ENCODE measurements at places on chromosomes 16 and 17.

DNA sequence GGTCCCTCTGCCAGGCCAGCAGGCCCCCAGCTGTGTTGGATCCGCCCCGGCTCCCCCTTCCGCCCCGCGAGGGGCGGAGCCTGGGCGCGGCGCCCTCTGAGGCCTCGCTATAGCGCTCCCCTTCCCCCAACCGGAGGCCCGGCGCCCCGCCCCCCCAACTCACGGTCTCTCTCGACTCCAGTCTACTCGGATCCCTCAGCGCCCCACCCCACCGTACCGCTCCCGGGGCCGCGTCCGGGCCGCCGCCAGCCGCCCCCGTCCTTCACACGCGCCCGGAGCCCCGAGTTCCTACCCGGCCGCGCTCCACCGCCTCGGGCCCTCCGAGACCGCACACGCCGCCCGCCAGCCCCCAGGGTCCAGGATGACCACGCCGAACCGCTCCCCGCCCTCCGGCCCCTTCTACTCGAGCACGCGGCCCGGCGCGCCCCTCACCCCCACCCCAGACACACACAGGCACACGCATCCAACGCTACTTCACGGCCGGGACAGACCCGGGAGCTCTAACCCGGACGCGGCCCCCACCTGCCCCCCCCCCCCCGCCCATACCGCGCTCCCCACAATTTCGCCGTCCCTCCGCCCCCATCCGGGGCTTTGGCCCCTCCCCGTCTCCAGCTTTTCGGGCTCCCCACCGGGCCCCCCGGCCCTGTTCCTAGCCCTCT, 1.4 kb downstream of the PHF23 start:
- peak; percentile 75 for DNase-seq

- no peak for DNase-seq
Observed at GRCh38 chr16:87921236-87921773, 15.0 kb downstream of the CA5A start.

DNA sequence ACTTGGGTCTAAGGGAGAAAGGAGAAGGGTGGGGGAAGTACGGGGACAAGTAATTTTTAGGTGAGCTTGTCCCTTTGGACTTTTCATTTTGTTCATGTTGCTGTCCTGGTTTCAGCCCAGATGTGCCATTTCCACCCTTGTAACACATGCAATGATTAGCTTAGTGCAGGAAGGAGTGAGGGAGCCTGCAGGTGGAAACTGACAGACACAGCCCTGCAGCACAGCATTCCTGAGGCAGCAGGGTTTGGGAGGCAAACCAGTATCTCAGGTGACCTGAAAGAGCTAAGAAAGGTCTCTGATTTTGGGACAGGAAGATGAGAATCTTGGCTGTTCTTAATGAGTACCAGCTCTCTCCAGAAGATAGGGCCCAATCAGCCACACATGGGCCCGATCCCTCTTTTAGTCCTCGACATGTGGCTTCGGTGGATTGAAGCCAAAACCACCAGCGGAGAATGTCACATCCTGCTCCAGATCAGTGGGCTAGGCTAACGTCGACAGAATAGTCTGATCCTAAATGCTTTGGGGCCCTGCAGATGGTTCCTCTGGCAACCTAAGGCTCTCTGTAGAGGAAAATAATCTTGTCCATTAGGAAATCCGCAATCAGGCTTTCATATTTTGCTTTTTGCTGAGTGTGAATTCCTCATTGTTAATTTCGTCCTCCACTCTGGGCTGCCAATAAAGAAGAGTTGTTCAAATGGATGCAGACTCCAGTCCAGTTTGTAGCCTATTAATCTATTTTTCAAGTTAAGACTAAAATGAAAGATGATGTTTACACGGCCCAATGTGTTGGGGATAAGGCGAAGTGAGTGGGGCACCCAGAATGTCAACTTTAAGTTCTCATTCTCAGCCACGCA, 3.8 kb upstream of the RNF157 start:
- DNase-seq = no peak

- DNase-seq = no peak
Observed at GRCh38 chr16:770411-770810, 9.9 kb downstream of the MSLN start.

- no peak for DNase-seq
Observed at GRCh38 chr16:51756447-51757123, 605.5 kb upstream of the SALL1 start.

GRCh38 chr17:81057079-81057730, 22.3 kb downstream of the BAIAP2 start:
- DNase-seq = no peak

DNA sequence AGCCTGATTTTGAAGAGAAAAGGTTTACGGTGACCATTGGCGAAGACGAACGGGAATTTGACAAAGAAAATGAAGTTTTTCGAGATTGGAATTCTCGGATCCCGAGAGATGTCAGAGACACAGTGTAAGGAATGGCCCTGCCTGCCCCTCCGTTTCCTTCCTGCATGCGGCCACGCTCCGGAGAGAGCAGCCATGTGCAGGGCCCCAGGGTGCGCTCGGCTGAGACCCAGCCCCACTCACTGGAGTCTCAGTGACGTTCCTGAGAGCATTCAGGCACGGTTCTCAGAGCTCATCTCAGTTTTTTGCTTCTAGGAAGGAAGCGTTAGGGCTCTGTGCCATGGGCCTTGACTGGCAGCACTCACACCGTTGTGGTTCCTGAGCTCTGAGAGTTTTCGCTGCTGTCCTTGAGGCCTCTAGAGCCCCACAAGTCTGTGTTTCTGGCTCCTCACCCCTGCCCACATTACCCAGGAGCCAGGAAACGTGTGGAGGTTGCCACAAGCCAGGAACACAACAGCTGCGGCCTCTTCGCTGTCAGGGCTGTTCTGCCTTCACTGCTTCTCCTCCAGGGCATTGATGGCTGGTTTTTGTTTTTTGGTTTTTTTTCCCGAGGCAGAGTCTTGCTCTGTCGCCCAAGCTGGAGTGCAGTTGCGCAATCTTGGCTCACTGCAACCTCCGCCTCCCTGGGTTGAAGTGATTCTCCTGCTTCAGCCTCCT, 29.8 kb downstream of the ZC3H18 start:
- DNase-seq = no peak

DNA sequence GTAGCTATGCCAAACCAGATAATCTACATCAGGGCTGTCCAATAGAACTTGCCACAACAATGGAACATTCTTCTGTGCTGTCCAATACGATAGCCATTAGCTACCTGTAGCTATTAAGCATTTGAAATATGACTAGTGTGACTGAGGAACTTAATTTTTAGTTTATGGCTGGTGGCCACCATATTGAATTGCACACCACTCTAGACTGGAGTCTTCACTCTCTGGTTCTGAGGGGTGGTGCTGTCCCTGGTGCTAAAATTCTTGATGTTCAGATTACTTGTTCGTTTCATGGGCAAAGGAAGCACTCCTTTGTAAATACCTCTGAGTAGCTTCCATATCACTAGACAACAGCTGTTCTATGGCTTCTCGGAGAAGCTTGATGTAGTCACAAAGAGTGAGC, 296.6 kb downstream of the NPIPA8 start:
- DNase-seq = no peak

- no peak for DNase-seq
Observed at GRCh38 chr17:79986411-79987186, 49.1 kb downstream of the TBC1D16 start.

GRCh38 chr16:30353438-30354129, 1.5 kb downstream of the CD2BP2 start:
- DNase-seq = no peak

- DNase-seq = no peak
Observed at GRCh38 chr16:11170696-11171447, 85.1 kb downstream of the SOCS1 start.

- no peak for DNase-seq
Observed at GRCh38 chr17:60157487-60158040, 7.8 kb downstream of the CA4 start.

GRCh38 chr17:49231563-49231894, 942 bp upstream of the PHOSPHO1 start:
- no peak for DNase-seq

DNA sequence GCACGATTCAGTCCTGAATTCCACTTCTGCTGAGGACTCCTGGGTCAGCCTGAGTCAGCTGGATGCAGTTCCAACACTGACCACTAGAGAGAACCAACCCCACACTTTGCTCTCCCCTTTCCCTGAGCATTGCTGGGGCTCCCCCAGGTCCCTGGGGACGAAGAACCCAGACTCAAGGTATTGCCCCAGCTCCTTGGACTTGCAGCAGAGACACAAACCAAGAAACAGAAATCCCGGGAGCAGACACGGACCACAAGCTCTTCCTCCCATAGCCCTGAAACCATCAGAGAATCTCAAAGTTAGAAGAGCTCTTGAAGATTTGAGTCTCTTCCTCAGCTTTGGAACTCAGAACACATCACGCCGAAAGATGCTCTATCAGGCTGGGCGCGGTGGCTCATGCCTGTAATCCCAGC, 678 bp upstream of the GH1 start:
- peak; percentile 57 for DNase-seq

GRCh38 chr16:79069121-79069520, 531.4 kb downstream of the MAF start:
- no peak for DNase-seq

DNA sequence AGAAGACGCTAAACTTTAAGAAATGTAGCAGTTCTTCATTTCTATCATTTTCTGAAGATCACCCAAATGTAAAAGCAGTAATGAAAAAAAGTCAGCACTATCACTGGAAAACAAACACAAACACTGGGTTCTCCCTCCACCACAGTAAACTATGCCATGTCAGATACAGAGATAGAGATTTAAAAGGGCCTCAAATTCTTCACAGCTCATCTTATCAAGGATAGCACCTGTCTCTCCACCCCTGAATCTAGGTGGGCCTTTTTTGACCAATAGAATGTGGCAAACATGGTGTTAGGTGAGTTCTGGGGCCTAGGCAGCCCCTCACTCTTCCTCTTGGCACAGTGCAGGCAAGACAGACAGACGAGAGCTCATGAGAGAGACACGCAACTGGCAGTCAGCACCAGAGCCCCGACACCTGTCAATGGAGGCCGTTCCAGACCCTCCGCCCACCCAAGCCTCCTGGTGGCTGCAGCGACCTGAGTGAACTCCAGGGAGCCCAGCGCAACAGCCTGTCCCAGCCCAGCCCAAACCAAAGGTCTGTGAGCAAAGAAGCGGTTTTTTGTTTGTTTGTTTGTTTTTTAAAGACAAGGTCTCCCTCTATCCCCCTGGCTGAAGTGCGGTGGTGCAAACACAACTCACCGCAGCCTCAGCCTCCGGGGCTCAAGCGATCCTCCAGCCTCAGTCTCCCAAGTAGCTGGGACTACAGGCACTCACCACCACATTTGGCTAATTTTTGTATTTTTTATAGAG, 79.8 kb downstream of the TBC1D16 start:
- no peak for DNase-seq

- DNase-seq = no peak
Observed at GRCh38 chr17:35944151-35944550, 638 bp upstream of the LYZL6 start.

DNA sequence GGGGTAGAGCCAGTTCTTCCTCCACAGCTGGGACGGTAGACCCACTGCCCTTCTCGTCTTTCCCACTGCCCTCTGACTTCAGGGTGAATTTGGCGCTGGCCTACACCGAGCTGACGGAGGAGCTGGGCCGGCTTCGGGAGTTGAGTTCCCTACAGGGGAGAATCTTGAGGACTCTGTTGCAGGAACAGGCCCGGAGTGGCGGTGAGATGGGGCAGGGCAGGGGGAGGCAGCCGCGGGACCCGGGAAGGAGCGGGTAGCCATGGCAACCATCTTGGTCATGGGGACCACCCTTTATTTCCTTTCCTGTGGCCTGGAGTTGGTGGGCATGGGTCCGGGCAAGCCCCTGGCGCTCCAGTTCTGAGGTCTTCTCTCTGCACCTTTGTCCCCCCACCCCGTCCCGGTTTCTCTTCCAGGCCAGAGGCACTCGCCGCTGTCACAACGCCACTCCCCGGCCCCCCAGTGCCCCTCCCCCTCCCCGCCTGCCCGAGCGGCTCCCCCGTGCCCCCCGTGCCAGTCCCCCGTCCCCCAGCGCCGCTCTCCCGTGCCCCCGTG, 14.4 kb downstream of the TBKBP1 start:
- DNase-seq = no peak

DNA sequence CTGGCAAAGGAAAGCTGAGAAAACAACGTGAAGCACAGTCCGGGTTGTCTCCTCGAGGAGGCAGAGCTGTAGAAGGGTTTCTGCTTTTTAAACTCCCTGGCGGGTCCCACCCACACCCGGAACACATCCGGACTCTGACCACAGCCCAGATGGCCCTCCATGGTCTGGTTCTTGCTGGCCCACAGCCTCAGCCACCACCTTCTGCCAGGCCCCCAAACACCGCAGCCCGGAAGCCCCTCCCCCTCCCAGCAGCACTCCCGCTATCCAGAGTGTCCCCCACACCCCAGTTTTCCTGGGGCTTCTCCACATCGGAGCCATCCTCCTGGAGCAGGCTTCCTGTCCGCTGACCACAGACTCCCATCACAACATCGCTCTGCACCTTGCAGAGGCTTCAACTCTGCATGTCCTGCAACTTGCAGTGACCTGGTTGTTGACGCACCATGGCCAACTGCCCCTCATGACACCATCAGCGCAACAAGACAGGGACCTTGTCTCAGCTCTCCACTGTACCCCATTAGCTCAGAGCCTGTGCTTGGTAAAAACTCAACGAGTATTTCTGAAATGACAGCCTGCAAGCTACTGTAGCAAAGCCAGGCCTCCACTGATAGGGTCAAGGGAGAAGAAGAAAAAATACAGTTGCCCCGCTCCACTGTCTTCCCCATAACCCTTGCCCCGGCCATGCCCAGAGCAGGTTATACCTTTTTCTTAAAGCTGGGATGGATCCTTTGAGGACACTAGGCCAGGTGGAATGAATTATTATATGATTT, 129.8 kb downstream of the C16orf78 start:
- no peak for DNase-seq

Measured in activated CD4-positive, alpha-beta T cell treated with anti-CD3 and anti-CD28 coated beads for 1 hour (primary cell).